DMS153 (cell line): ENCODE measurements at places on chromosomes 4 and X.

DNA sequence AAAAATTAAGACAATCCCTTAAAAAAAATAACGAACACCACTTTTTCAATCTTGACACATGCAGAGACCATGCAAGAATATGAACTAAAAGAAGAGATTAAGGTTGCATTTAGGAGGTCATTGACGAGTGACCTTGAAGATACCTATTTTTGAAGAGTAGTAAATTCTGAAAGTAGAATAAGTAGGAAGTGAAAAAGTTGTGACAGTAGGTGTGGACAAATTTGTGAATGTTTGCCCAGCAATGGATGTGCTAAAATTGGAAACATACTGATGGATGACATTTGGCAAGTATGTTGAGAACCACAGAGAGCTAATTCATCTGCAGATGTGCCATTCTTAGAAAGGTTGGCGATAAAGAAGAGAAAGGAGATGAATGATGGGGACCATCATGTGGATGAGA lies 213.7 kb upstream of the VCX3A start:
- DNase-seq = no peak

GRCh38 chr4:169150806-169151205 lies 120.0 kb downstream of the SH3RF1 start:
- no peak for DNase-seq

DNA sequence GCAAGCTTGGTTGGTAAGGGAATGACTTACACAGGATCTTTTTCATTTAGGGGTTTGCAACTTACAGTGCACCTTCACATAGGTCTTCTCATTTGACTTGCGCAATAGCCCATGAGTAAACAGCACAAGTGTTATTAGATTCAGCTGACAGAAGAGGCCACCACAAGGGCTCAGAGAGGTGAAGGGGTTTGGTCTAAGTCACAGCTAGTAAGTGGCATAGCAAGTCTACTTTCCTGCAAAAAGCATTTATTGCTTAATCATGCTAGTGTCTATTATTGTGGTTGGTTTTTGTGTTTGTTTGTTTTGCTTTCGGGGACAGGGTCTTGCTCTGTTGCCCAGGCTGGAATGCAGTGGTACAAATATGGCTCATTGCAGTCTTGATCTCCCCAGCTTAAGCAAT lies 83.3 kb downstream of the SPRY1 start:
- peak; percentile 19 for DNase-seq

- DNase-seq = peak; percentile 56
Measured at GRCh38 chr4:186723292-186724057, at the start of gene FAT1. Gene FAT1, minus strand, starts transcription at chr4:186723856. Its CDS starts 14,029 bp downstream, at chr4:186709827.

GRCh38 chrX:96407501-96407900 lies 277.1 kb upstream of the DIAPH2 start:
- no peak for DNase-seq

- peak; percentile 19 for DNase-seq
Measured at GRCh38 chr4:182938205-182938645, 21.0 kb upstream of the DCTD start.

GRCh38 chr4:5865896-5866599 lies 26.8 kb downstream of the CRMP1 start:
- DNase-seq = no peak

GRCh38 chr4:173332963-173333657 lies 1.0 kb downstream of the HMGB2 start:
- no peak for DNase-seq

GRCh38 chrX:69077895-69078455 lies 87.3 kb downstream of the PJA1 start:
- no peak for DNase-seq

GRCh38 chr4:55926610-55927009 lies 22.1 kb upstream of the CEP135 start:
- no peak for DNase-seq

DNA sequence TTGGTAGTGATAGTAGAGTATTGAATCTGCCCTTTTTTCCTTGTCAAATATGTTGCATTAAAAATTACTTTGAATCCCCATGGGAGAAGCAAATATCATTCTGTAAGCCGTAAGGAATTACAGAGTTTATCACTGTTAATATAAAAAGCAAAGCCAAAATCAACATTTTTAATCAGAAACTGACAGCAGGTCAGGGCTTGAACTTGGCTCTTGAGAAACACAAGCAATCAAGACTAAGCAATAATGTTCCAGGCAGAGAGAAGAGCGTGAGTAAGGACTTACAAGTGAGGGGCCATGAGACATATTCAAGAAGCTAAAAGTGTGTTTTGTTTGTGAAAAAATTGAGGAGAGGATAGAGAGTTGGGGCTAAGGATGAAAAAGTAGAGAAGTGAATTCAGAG lies 68.2 kb downstream of the ARHGAP6 start:
- no peak for DNase-seq

DNA sequence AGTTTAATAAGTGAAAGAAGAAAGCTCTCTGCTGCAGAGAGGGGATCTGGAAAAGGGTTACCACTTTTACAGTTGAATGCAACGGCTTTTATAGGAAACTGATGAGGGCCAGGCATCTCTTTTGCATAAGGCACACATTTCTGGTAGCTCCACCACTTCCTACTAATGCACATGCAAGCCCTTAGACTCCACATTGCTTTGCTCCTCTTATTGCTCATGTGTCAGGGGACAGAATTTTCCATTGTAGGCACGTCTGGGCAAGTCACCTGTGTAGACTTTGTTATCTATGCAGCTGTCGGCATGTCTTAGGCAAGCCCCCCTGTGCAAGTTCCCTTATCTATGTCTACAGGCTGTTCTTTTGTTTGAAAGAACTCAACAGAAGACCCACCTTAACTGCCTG lies 294.6 kb upstream of the STS start:
- DNase-seq = no peak

DNA sequence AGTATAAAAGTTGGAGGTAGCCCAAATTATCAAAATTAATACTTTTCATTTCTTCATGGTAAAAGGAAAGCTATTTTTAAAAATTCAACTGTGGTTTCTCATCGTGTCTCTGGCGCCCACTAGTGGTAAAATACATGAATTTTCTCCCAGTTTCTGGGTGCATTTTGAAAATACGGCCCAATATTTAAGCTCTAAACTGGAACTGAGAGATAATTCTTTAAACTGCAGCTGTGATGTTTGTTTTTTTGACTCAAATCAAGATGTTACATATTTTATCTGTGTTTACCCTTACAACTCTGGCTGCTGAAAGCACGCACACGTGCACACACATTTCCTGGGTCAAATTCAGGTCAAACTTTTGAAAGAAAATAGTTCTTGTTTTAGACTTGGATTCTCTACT lies 123.9 kb upstream of the ACSL4 start:
- DNase-seq = no peak

- no peak for DNase-seq
Measured at GRCh38 chr4:172497321-172497720, 671.3 kb upstream of the GALNT7 start.

DNA sequence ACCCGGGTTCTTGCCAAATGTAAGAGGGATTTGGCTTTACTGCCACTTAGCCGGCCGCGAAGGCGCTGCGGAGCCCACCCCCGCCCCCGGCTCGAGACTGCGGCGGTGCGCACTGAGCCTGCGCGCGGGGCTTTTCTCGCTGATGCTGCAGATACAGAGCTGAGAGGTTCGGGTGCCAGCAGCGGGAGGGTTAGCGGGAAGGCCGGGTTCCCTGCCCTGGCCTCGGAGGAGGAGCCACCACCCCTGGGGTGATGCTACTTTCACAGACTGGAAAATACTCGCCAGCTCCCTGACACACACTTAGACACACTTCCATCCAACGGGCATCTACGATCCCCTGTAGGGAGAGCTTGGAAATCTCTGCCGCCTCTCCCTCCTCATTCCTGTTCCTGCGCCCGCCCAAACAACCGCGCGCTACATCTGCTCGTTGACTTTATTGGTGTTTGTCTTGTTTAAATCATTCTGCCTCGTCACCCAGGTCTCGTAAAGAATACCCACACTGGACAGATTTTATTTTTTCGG lies 2.1 kb upstream of the PCDH7 start:
- DNase-seq = no peak

DNA sequence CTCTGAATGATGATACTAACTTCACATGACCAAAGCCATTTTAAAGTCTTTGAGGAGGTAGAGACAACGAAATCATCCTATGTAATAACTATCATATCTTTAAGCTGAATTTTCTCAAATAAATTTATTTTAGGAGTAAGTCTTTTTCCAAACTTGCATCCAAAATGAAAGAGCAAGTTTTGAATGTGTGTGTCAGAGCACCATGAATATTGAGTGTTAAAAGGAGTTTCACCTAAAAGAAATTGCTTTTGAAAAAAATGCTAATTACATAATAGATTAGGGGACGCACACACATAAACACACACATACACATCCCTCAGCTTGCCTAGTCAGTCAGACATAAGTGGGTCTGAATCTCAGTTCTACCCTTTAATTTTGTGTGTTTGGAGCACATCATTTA lies 1.9 kb downstream of the ANK2 start:
- no peak for DNase-seq
